Activated T-cell treated with anti-CD3 and anti-CD28 coated beads, Interleukin-2, amount 50 U/mL, for 48 hours (primary cell): ENCODE measurements at places on chromosomes 1 and 21.
A peak's percentile ranks its signal among the peaks of the same experiment; 100 is the strongest.

DNA sequence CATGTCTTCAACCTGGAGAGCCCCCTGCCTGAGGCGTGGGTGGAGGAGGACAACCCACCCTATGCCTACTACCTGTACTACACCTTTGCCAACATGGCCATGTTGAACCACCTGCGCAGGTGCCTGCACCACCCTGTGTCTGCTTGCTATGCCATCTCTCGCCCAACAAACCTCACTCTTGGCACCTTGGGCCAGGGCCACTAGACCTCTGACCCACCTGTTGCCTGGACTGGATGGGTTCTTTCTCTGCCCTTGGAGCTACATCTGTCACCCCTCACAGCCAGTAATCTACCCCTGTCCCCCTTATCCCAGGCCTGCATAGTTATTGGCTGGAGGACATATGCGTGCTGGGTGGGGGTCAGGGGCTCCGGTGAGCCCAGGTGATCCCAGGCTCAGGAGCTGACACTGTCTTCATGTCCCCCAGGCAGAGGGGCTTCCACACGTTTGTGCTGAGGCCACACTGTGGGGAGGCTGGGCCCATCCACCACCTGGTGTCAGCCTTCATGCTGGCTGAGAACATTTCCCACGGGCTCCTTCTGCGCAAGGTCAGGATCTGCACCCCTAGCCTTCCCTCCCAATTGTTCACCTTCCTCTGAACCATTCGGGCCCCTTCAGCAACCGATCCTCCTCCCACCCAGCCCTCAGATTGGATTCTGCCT, 9.9 kb downstream of the AMPD2 start:
- no peak for DNase-seq

GRCh38 chr1:40781608-40781971, 2.0 kb upstream of the KCNQ4 start:
- no peak for DNase-seq

DNA sequence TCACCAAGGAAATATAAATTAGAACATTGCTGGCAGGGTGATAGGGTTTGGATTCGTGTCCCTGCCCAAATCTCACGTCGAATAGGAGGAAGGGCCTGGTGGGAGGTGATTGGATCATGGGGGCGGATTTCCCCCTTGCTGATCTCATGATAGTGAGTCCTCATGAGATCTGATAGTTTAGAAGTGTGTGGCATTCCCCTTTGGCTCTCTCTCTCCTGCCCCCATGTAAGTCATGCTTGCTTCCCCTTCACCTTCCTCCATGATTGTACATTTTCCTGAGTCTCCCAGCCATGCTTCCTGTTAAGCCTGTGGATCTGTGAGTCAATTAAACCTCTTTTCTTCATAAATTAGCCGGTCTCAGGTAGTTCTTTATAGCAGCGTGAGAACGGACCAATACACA, 60.6 kb downstream of the VPS26C start:
- no peak for DNase-seq

DNA sequence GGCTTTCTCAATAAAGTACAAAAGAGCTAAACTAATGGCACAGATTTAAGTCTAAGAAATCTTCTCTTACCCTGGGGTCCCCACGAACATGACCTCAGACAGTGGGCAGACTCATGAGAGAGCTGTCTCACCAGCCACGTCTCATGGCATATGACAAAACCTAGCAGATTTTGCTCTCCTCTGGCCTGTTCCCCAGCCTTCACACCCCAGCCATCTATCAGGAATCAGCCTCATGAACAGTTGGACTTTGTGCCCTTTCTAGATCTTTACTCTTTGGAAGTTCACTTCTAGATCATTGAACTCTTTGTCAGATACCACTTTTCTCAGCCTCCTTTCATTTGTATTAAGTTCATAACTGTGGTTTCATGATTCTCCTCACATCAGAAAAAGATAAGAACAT, 14.2 kb upstream of the HSD3B1 start:
- no peak for DNase-seq

DNA sequence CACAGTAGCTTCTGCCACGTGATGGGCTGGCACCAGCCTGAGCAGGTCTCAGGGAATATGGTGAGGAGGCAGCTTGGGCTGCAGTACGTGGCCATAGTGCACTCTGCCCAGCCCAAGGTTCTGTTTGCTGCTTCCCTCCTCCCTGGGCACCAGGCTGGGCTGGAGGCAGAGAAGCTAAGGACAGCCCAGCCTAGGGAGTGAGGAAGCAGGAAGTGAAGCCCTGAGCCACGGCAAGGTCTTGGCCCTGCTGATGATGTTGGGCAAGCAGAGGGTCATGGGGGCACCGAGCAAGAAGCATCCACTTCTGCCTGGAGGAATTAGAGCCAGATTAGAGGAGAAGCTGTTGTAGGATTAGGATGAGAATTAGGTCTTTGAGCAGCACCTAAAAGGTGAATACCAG, 326.7 kb upstream of the VAMP3 start:
- no peak for DNase-seq

GRCh38 chr21:29677326-29677725, 262.5 kb downstream of the GRIK1 start:
- DNase-seq = no peak

GRCh38 chr1:9822490-9822889, 1.3 kb downstream of the CLSTN1 start:
- DNase-seq = no peak

GRCh38 chr21:45550522-45551210, 8.4 kb upstream of the SLC19A1 start:
- peak; percentile 79 for DNase-seq
